T-helper 17 cell (primary cell): ENCODE measurements at places on chromosomes 12 and 14. TPM values are rescaled to one million over a fixed set of nuclear protein-coding genes. Genes with fewer than 3 reads are reported as not detected.

DNA sequence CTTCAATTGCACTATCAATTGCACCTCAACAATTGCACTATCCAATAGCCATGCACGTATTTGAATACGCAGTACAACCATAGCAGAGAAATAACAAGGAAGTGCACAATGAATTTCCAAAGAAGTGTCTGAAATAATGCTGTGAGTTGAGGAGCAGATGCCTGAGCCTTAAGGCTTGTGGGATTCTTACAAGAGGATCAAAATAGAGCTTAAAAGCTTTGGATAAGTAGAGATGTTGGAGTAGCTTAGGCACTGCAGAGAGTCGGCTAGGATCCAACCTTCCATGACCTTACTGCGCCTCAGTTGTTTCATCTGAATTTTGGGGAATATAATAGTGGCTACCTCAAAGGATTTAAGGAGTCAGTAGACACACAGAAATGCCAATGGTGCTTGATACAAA, 196.1 kb upstream of the FLRT2 start:
- DNase-seq: no peak

DNA sequence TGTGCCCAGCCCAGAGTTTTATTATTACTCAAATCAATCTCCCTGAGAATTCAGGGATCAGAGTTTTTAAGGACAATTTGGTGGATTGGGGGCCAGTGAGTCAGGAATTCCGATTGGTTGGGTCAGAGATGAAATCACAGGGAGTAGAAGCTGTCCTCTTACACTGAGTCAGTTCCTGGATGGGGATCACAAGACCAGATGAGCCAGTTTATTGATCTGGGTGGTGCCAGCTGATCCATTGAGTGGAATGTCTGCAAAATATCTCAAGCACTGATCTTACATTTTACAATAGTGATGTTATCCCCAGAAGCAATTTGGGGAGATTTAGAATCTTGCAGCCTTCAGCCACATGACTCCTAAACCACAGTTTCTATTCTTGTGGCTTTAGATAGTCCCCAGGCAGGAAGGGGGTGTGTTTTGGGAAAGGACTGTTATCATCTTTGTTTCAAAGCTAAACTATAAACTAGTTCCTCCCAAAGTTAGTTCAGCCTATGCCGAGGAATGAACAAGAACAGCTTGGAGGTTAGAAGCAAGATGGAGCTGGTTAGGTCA, 89.1 kb upstream of the CNOT2 start:
- DNase-seq: no peak

DNA sequence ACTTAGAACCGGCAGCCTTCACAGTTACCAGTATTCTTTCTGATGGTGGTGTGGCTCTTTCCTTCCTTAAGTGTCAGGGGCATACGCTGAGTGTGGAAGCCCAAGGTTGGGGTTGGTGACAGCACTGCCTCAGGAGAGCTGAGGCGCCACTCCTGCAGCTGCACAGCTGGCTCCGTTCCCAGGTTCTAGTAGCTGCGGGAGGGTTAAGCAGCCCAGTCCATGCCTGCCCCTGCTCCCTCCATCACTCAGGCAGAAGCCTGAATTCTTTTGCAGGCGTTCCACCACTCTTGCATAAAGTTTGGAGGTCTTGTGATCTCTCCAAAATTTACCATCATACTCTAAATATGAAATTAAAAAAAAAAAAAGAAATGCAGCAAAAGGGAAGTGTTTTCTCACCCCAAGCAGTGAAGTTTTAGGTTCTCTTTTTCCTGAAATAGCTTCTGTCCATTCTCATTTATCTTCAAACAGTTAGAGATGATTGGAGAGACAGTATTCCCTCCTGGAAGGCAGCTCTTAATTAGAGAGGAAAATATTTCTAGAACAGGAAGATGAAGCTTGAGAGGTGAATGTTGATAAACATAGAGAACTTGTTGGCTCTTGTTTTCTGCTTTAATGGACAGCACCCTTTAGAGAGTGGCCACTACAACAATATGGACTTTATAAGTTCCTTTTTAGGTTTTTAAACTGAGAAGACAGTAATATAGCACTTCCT, 136.1 kb downstream of the FGD4 start:
- no peak for DNase-seq

DNA sequence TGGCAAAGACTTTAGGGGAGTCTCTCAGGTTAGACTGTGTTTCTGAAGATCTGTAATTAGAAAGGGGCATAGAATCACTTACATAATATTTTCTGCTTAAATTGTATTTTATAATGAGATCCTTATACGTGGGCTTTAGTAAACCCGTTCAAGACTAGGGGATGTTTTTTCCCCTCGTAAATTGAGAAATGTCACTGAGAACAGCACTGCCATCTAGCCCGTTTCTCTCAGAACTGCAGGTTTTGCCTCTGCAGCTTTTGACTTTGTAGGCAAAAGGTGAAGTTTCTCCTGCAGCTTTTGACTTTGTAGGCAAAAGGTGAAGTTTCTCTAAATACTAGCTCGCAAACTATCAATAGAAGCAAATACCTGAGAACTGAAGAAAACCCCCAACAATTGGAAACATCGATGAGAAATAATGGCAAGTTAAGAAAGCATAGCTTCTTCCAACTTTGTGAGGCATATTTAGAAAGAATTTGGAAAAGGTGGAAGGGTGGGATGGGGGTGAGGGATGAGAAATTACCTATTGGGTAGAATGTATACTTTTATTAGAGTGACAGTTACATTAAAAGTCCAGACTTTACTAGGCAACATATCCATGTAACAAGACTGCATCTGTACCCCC, 9.9 kb upstream of the ASPG start:
- DNase-seq: no peak

- DNase-seq: no peak
These were observed 34.8 kb downstream of the GCN1 start for GRCh38 chr12:120159509-120160237.

- DNase-seq: no peak
These were observed 574 bp upstream of the FANCM start for GRCh38 chr14:45135156-45135555.

CPSF6 gene
- 85.4 TPM for total RNA-seq
